ENCODE measurements at places on chromosomes 5 and 9.

DNA sequence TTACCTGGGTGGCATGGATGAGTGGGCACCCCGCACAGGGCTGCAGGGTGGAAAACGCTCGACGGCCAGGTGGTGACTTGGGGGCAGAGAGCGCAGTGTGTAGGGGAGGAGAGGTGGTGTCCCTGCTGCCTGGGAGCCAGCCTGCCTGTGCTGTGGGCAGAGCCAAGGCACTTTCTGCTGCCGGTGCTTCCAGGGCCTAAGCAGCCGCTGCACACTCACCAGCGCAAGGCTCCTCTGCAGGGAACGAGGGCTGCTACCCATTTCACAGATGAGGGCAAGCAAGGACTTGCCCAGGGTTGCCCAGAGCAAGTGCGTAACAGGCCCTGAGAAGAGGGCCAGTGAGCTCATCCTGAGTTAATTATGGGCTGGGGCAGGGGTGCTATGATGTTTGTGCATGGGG lies 62.5 kb downstream of the CRB2 start:
- no peak for DNase-seq

DNA sequence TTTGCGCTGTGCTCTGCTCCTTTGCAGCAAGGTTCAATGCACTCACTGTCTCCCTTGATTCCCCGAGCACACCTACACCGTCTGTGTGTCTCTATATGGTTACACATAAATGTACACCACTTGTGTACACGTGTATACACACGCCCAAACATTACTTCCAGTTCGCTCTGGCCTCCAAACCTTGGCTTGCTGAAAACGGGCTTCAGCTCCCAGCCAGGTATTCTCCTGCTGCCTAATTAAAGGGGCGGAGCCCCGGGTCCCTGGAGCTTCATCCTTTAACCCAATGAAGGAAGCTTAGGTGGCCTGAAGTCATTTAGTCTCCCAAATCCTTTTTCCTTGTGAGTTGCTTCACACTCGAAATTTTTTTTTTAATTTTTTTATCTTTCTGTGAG lies 4.6 kb downstream of the ISL1 start:
- no peak for DNase-seq

DNA sequence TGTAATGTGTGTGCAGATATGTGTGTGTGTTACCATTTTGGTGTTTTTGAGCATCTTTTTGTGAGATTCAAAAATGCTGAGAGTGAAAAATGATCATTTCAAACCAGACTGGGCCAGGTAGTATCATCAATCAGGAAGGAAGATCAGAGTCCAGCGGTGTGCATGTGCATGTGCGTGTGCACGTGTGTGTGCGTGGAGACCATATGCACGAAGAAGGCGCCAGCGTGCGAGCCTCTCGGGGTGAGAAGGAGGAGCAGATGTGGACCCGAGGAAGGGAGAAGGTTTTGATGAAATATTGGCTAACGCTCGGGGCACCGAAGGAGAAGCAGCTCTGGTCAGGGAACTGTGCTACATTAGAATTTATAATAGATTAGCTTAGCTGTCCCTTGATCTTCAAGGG lies 516.4 kb downstream of the CCDC171 start:
- DNase-seq: no peak

DNA sequence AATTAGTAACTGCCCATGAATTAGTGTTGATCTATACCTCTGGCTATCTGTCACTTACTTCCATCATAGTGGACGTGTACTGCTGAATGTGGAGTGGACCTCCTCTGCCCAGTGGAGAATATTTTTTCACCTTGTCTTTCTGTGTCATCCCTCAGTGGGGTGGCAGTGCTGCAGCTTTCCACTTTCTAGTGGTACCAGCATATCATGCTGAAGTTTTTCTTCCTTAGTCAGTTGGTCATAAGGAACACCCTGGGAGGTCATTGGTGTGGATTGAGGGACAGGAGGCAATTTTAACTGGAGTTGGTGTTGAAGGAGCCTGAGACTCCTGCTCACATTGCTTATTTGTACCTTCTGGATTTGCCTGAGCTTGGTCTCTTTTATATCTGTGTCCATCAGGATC lies 151.7 kb upstream of the ANKH start:
- DNase-seq: no peak

GRCh38 chr9:96067004-96067403 lies 191.5 kb downstream of the ERCC6L2 start:
- peak; percentile 33 for DNase-seq

GRCh38 chr9:114413861-114414301 lies 26.1 kb upstream of the AKNA start:
- no peak for DNase-seq

GRCh38 chr5:16626696-16627264 lies 10.0 kb upstream of the RETREG1 start:
- DNase-seq: no peak
